ENCODE measurements at places on chromosomes 1 and 21.
A peak's percentile ranks its signal among the peaks of the same experiment; 100 is the strongest.

- no peak for DNase-seq
Measured at GRCh38 chr1:9424261-9424660, 115.0 kb upstream of the SLC25A33 start.

DNA sequence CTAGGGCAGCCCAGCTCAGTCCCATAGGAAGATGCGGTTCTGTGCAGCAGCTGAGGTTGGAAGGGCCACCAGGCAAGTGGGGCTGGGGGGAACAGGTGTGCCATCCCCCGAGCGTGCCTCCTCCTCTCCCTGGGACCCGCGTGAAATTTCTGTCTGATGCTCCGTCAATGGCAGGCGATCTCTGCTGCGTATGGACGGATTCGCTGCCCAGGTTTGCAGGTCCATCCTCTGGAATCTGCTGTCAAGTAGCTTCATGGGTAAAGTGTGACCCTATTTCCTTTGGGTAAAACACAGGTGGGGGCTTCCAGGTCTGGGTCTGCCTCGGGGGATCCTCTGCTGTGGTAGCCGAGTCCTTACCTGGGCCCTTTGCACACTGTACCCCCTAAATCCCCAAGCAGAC, 114.6 kb upstream of the ARHGEF16 start:
- DNase-seq = no peak

GRCh38 chr1:222654849-222655248, 37.0 kb downstream of the MIA3 start:
- DNase-seq = peak; percentile 69

- DNase-seq = no peak
Measured at GRCh38 chr1:52751589-52752483, 25.6 kb downstream of the ZYG11B start.

- DNase-seq = no peak
Measured at GRCh38 chr1:26838474-26839338, 12.2 kb downstream of the ZDHHC18 start.

DNA sequence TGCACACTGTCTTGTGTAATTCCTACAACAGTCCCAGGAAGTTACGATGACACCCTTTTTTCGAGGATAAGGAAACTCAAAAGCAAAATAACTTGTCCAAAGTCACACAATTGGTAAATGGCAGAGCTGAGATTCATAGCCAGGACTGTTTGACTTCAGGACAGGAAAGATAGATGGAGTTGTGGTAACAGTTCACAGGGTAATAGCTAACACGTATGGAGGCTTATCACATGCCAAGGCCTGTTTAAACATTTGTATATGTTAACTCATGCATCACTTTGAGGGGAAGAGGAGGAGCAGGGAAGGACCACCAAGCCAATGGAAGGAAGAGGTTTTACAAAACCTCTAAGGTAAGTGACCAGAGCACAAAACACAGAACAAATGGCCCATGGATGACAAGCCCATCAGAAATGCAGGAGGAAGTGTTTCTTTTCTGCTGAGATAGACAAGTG, 2.8 kb downstream of the DHCR24 start:
- no peak for DNase-seq

- DNase-seq = no peak
Measured at GRCh38 chr1:159014003-159014571, 4.4 kb downstream of the IFI16 start.

DNA sequence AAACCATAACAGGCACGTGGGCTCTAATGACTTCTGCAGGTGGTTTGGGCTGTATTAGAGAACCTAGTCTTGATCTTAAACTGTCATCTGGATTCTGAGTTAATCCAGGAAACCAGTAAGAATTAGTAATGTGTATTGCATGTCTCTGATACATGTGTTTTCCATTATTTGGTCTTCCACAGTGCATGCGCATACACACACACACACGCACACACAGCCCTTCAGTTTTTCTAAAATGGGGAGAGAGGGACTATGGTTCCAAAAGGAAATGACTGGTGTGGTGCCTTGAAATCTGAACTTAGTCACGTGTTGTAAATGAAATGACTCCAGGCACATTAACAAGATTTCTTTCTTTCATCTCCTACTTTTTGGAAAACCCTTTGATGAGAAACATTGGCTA, 67.6 kb downstream of the OLFML2B start:
- DNase-seq = peak; percentile 83

- no peak for DNase-seq
Measured at GRCh38 chr1:51347398-51348146, 17.2 kb upstream of the TTC39A start.
